Activated naive CD4-positive, alpha-beta T cell treated with anti-CD3 and anti-CD28 coated beads, Interleukin-2, amount 50 U/mL, for 16 hours (primary cell): ENCODE measurements at places on chromosomes 3 and 15.

- DNase-seq: no peak
These were observed 146.0 kb downstream of the MYO9A start for GRCh38 chr15:71971905-71972304.

- DNase-seq: no peak
These were observed 30.3 kb upstream of the C15orf39 start for GRCh38 chr15:75171408-75171807.

- DNase-seq: no peak
These were observed 14.0 kb downstream of the TMEM158 start for GRCh38 chr3:45212095-45212468.

- no peak for DNase-seq
These were observed 1120.7 kb upstream of the ALCAM start for GRCh38 chr3:104245981-104246380.

- no peak for DNase-seq
These were observed 5.3 kb upstream of the RBPMS2 start for GRCh38 chr15:64780600-64781156.

DNA sequence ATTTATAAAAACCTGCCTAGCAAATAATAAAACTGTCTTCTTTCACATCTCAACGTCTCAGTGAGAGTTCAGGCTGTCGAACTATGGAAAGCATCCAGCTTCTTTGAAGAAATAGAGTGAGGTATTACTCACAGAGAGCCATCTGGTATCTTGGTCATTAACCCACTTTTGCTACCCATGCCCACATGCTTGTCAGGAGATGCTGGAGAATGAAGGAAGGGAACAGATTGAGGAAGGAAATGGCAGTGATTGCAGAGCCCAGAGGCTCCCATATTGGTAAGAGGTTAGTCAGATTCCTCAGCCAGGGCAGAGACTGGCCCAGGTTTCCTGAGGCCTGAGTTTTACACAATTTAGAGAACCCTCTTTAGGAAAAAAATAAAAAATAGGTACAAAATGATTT is 119.1 kb downstream of the B3GALNT1 start:
- no peak for DNase-seq

GRCh38 chr3:105417525-105418289 is 51.0 kb downstream of the ALCAM start:
- DNase-seq: no peak

DNA sequence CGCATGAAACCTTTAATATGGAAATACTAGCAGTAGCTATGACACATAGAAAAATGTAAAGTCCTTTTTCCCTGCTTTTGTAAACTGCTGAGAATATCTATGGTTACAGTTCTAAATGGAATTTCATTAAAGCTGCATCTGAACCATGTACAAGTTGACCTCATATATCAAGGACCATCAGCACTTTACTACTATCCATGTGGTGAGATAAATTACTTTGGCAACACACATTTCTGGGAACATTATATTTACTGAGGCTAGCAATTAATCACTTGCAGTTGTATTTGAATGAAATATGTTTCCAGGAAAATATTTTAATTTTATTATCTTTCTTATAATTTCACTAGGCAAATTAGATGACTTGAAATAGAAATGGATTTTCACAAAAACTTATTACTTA is 545.5 kb downstream of the NAALADL2 start:
- no peak for DNase-seq

- DNase-seq: no peak
These were observed 255.7 kb upstream of the GRM7 start for GRCh38 chr3:6605227-6605626.

DNA sequence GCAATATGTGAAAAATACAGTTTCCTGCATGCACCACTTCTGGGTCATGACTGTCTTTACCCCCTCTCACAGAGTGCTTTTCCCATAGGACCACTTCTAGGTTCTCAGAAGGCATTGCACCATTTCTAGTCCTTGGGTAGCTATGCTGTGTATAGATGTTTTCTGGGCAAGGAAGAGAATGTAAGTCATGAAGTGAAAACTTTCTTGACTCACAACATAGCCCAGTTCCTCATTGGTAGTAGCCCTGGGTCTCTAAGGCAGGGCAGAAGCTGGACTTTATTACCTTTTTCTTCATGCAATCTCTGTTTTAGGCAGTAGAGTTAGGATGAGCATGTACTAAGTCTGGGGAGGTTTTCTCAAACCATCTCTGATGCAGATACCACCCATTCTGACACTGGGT is 203.1 kb downstream of the EPHB1 start:
- DNase-seq: no peak

- DNase-seq: no peak
These were observed 130.9 kb upstream of the RASGRP1 start for GRCh38 chr15:38695249-38696108.

GRCh38 chr15:60399931-60400330 is 2.1 kb upstream of the ANXA2 start:
- DNase-seq: no peak

GRCh38 chr3:95899494-95899893 is 914.9 kb upstream of the EPHA6 start:
- no peak for DNase-seq

DNA sequence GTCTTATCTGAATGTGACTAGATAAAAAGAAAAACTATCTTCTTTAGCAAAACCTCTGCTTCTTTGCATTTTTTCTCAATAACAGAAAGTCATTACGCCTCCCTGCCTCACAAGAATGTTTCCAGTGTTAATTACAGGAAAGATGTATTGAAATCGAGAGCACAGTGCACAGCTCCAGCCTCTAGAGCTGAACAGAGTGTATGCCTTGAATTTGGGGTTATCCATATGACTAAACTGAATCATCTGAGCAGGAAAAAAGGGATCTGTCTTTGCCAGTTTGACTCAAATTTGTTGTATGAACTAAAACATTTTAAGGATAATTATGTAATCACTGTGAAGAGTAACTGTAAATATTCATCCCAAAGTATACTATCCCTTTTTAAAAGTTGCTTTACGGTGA is 149.1 kb upstream of the CGNL1 start:
- DNase-seq: no peak

DNA sequence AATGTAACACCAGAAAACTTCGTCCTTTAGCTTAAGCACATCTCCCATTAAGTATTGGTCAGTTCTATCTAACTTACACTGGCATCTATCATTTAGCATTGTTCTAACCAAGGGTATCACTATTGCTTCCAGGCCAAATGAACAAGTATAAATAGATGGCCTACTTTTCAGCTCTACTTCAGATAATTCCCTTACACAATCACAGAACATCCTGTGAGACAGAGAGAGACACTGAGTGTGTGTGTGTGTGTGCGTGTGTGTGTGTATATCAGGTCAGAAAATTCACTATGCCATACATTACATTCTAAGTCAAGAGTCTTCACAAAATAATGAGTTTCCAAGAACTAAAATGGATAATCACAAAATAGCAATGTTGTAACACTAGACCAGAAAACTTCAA is 39.1 kb downstream of the SCAPER start:
- no peak for DNase-seq

GRCh38 chr15:83747050-83747717 is 93.3 kb downstream of the ADAMTSL3 start:
- no peak for DNase-seq

- no peak for DNase-seq
These were observed 16.4 kb downstream of the PRR23E start for GRCh38 chr3:127209155-127209839.

DNA sequence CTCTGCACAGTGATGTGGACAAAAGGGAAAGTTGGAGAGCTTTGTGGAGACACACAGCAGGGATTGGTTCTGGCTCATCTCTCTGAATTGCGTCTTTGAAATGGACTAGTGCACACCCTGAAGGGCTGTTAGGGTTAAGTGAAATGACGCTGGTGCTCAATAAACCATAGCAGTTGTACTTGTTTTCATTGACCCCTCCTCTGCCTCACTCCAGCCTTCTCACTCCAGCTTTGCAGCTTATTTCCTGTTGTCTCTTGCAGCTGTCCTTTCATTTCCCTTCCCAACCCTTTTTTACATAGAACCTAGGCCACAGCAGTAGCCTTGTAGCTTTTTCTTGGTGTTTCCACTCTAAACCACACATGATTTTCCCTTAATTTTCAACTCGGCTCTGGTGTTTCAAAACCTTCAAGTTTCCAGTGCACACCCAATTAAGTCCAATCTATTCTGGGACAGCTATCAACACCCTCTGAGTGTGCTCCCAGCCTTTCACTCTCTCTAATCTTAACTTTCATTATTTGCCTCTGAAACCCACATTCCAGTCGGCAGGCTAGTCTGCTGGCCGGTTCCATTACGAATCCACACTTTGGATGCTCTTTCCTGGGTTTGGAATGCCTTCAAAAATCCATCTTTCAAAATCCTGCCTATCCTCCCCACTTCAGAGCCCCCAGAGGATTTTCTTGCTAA is 6.4 kb downstream of the C3orf52 start:
- no peak for DNase-seq

- DNase-seq: no peak
These were observed 32.0 kb upstream of the CASR start for GRCh38 chr3:122151480-122151879.

DNA sequence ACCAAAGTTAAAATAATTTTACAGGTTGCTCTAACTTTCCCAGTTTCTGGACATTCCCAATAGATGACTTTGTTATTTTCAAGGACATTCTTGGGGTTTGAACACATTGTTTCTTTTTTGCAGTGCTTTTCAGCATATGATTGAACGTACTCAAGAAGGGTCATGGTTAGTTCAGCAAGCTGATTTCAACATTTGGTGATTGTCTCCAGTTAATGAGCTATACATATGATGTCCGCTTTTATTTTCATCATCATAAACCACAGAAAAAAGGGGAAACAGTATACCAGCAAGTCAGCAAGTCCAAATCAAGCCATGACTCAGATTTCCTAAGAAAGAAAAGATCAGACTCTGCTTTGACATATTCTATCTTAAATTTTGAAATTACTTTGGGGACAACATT is 69.4 kb downstream of the B3GALNT1 start:
- DNase-seq: no peak

- no peak for DNase-seq
These were observed 82.8 kb downstream of the PPARG start for GRCh38 chr3:12371525-12372140.

GRCh38 chr3:58635371-58636285 is 30.9 kb downstream of the FAM3D start:
- no peak for DNase-seq

- no peak for DNase-seq
These were observed 34.4 kb downstream of the CA12 start for GRCh38 chr15:63347074-63347857.

- no peak for DNase-seq
These were observed 549.7 kb upstream of the EPHA6 start for GRCh38 chr3:96264701-96265100.

GRCh38 chr3:4334548-4334947 is 31.4 kb downstream of the SETMAR start:
- no peak for DNase-seq

GRCh38 chr15:41847981-41848380 is 9.3 kb downstream of the PLA2G4B start:
- DNase-seq: no peak

- DNase-seq: no peak
These were observed 4.1 kb downstream of the SPATA12 start for GRCh38 chr3:57064572-57064971.

DNA sequence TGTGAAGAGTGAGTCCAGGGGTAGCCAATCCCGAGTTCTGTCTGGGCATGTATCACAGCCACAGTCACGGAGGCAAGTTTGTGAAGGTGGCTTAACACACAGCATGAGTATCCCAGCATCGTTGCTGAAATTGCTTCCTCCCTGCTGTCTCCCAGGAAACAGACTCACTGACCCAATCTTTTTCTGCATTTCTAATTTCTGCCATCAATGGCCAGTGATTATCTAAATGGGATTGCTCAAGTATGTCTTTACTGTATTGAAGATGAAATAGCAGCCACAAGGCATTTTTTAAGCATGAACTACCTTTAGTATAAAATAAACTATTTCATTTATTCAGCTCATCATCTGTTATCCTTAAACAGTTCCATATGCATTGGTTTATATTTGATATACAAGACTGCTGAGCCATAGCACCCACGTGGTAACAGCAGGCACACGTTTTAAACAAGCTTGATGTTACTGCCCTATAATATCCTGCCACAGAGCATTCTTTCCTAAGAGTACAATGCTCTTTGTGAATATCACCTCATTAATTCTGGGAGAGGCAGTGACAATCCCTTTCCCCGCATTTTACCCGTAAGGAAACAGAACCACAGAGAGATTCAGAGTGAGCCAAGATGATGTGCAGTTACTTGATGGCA is 276.6 kb upstream of the THBS1 start:
- DNase-seq: no peak

- no peak for DNase-seq
These were observed 32.9 kb downstream of the PSTPIP1 start for GRCh38 chr15:77027697-77028450.

- no peak for DNase-seq
These were observed 53.0 kb downstream of the PDIA5 start for GRCh38 chr3:123119802-123120201.

GRCh38 chr15:47186075-47186474 is 531.2 kb upstream of the SEMA6D start:
- DNase-seq: no peak

GRCh38 chr3:12926660-12927059 is 85.3 kb upstream of the RPL32 start:
- DNase-seq: no peak

DNA sequence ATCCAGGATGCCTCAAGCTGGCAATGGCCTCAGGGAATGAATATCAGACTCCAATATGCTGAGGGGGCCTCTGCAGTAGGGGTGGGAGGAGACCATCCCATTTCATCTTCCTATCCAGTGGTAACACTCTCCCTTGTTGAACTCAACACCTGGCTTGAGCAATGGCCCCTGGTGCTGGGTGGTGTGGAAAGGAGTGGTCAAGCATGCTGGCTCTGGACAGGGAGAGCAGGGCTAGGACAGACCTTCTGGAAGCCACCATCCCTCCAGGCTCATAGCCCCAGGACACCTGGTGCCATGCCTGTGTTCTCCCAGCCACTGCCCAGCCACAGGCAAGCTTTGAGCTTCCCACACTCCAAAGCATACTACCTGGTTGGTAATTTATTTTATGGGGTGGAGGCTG is 9.6 kb downstream of the DNAH1 start:
- no peak for DNase-seq

DNA sequence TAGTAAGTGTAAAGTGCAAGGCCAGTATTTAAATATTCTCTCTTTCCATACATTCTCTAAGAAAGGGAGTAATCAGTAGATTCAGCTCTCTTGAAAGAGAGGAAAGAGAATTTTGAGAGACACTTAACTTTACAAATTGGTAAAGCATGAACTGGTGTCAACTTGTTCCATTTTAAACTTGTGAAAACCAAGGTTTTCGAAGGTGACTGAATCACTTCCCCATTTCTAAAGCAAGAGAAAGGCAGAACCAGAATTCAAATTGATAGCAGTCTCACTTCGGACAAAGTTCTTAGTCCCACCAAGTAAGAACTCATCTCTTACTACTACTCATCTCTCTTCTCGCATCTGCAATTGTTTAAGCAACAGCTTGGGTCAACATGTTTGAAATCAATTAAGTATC is 22.4 kb downstream of the TJP1 start:
- no peak for DNase-seq
